Hepatocyte (in vitro differentiated cells): ENCODE measurements at places on chromosomes 1 and 21. TPM values are rescaled to one million over a fixed set of nuclear protein-coding genes. Genes with fewer than 3 reads are reported as not detected.

The AVPR1B gene
- not detected in 2 replicates for total RNA-seq

The DNAH14 gene
- 46.1 and 47.3 TPM in 2 replicates for total RNA-seq

The POU3F1 gene
- 1.0 TPM in 1 of 2 replicates, not detected in the other for total RNA-seq

The FAM151A gene
- 9.8 and 15.7 TPM in 2 replicates for total RNA-seq

The ACTA1 gene
- total RNA-seq = 0.12 and 0.33 TPM in 2 replicates

The LY9 gene
- not detected in 2 replicates for total RNA-seq

GRCh38 chr1:61754545-61754944 lies 12.3 kb downstream of the PATJ start:
- DNase-seq = peak; percentile 23

GRCh38 chr1:25619101-25619890 lies 2.7 kb downstream of the MAN1C1 start:
- DNase-seq = peak; percentile 52

DNA sequence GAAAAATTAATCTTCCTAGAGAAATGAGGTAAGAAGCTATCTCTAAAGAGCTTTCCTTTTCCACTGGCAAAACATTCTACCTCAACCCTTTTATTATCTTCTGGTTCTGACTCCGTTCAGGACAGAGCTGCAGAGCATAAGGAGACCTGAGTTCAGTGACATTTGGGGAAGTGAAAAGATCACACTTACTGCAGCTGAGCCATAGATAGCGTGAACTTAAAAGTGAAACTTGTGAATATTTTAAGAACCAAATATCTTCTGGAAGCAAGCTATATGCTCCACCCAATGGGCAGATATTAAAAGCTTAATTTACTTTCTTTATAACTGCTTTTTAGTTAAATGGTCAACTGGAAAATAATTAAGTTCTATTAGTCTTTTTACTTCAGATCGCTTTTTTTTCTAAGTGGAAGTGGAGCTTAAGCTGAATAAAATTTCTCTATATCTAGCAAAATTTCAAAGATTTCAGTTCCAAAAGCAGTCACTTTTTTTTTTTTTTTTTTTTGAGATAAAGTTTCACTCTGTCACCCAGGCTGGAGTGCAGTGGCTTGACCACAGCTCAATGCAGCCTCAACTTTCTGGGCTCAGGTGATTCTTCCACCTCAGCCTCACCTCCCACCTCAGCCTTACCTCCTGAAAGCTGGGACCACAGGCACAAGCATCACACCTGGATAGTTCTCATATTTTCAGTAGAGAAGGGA lies 11.9 kb downstream of the PTPN22 start:
- DNase-seq = no peak

GRCh38 chr1:169138866-169139670 lies 32.6 kb downstream of the ATP1B1 start:
- DNase-seq = no peak

DNA sequence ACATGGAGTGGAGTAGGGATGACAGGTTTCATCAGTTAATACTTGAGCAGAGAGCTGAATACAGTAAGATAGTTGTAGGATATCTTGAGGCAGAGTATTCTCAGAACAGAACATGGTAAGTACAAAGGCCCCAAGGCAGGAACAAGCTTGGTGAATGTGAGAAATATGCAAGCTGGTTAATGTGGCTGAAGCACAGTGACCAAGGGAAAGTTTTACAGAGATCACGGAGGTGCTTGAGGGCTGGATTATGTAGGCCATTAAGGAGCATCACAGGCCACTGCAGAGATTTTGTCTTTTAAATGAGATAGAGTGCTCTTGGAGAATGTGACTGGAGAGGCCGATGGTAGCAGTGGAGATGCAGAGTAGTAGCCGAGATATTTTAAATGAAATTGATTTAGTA lies 54.0 kb upstream of the BOLA1 start:
- DNase-seq = no peak

DNA sequence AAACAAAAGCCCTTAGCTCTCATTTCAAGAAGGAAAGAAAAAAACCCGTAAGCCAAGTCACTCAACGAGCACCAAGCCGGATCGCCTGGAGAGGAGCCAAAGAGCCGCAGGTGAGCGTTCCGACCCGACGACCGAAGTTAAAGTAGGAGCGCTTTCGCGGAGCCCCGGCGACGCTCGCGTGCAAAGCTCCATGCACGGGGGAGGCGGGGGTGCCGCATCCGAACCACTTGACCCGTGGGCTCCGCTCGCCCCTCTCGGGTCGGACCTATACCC lies 382 bp downstream of the GPBP1L1 start:
- peak; percentile 85 for DNase-seq

- no peak for DNase-seq
These were observed 1.4 kb downstream of the PPM1J start for GRCh38 chr1:112713466-112714312.

GRCh38 chr1:9860887-9861286 lies 37.1 kb upstream of the CLSTN1 start:
- no peak for DNase-seq

DNA sequence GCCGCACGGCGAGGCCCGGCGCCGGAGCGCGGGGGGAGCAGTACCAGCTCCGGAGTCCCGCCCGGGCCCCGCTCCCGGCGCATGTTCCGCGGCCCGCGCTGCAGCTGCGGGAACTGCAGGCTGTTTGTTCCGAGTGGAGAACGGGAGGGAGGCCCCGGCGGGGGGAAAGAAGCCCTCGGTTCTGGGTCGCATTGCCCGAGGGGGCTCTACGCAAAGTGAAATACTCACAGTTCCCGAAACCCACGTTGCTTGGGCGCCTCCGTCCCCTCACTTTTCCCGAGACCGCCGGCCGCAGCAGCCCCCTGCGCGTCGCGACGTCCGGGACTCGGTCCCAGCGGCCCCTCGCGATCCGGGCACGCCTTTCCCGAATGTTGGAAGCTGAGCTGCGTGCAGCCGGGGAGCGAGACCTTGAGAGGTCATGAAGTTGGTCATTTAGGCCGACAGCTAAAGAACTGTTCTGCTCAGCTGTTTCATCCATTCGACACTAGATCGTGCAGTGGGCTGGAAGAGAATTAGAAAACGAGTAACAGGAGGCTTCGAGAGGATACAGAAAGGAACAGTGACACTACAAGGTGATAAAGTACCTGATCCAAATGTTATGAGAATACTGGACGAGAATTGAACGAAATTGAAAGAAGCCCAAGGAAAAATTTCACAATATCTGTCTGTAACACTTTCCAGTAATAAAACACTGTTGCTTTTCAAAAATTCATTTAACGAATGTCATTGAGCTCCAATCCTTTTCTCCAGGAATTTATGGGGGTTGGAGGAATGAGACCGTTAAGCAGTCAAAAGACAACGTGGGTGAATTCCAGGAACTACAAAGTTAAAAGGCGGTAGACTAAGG lies 657 bp upstream of the LIN9 start:
- no peak for DNase-seq

GRCh38 chr1:166721145-166721544 lies 118.1 kb upstream of the POGK start:
- DNase-seq = no peak

GRCh38 chr1:32321712-32322291 lies 14.2 kb downstream of the MARCKSL1 start:
- peak; percentile 79 for DNase-seq

DNA sequence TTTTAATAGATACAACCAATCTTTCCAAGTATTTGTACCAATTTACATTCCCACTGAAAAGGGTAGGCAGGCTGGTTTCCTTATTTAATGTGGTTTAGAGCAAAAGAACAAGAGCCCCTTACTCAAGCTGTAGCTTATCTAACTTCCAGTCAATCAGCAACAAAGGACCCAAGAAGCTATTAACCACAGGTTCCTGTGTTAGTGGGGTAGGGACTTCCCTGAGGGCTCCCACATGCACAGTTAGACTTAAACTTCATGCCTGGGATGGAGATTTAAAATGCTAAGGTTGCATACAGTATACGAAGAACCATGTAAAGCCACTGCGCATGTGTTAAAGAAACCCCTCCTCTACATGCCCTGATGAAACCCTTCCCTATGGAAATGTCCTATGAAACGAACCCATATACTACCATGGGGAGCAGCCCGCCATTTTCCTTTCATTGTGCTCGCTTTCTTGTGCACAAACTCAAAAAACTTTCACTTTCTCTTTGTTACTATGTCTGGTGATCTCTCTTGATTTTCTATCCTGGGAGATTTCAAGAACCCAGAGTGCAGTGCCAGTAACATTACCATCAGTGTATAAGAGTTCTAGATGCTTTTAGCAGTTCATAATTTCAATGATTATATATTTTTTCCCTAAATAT lies 23.3 kb upstream of the ST6GALNAC5 start:
- no peak for DNase-seq

GRCh38 chr1:60281360-60281932 lies 207.9 kb upstream of the C1orf87 start:
- DNase-seq = peak; percentile 85

GRCh38 chr21:34623516-34623915 lies 8.6 kb upstream of the RCAN1 start:
- DNase-seq = no peak

GRCh38 chr1:81050390-81050789 lies 750.3 kb upstream of the ADGRL2 start:
- DNase-seq = no peak
